Mammary epithelial cell (primary cell): ENCODE measurements at places on chromosomes 2 and 18. TPM values are rescaled to one million over a fixed set of nuclear protein-coding genes. Genes with fewer than 3 reads are reported as not detected.

GULP1 gene
- 49.7 TPM for total RNA-seq

AMER3 gene
- not detected in 2 replicates for total RNA-seq

IKZF2 gene
- total RNA-seq: 7.4 and 27.9 TPM in 2 replicates

MBD2 gene
- total RNA-seq: 31.3 TPM

CNGA3 gene
- total RNA-seq: not detected in 2 replicates

MEP1B gene
- total RNA-seq: not detected in 2 replicates

EN1 gene
- total RNA-seq: 0.33 TPM

ACKR3 gene
- 1.6 and 1.8 TPM in 2 replicates for total RNA-seq

C1GALT1C1L gene
- total RNA-seq: 0.37 and 0.61 TPM in 2 replicates

SLC14A1 gene
- under 0.01 TPM for total RNA-seq

CAPN13 gene
- total RNA-seq: not detected in 2 replicates

PARD3B gene
- 6.5 TPM for total RNA-seq

UCN gene
- 0.33 TPM for total RNA-seq

FOXI3 gene
- 1.5 TPM for total RNA-seq
